ENCODE measurements at places on chromosomes 6 and 20.

DNA sequence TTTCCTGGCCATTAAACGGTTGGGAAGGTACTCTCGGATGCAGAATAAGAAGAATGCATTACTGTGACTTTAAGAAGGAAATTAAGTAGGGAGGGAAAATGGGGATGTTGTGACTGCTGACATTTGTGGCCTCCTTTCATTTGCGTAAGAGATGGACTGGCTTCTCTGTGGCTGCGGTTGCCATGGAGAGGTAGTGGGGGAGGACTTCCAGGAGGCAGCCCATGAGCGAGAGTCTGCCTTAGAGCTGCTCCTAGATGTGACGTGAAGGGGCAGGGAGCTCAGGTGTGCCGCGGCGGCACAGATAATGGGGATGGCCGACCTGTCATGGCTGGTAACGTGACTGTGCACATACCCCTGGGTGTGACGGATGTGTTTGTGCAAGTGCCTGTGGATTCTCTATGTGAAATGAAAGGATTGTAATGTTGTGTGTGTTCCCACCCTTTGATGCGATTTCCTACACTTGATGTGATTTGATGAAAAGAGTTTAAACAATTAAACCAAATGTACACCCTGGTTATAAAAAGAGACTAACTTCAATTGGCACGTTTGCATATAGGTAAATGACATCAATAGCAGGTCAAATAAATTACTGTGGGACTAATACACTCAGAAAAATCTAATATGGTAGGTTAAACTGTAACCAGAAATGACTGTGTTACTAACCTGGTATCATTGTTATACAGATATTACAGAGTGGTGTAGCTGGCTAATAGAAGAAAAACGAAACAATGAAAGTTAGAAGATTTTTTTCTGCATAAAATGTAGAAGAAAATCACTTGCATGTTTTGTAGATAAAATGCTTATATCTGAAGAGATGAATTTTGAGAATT, 48.9 kb downstream of the HIVEP1 start:
- DNase-seq: no peak

GRCh38 chr6:32627831-32628230, 9.4 kb upstream of the HLA-DQA1 start:
- DNase-seq: no peak

DNA sequence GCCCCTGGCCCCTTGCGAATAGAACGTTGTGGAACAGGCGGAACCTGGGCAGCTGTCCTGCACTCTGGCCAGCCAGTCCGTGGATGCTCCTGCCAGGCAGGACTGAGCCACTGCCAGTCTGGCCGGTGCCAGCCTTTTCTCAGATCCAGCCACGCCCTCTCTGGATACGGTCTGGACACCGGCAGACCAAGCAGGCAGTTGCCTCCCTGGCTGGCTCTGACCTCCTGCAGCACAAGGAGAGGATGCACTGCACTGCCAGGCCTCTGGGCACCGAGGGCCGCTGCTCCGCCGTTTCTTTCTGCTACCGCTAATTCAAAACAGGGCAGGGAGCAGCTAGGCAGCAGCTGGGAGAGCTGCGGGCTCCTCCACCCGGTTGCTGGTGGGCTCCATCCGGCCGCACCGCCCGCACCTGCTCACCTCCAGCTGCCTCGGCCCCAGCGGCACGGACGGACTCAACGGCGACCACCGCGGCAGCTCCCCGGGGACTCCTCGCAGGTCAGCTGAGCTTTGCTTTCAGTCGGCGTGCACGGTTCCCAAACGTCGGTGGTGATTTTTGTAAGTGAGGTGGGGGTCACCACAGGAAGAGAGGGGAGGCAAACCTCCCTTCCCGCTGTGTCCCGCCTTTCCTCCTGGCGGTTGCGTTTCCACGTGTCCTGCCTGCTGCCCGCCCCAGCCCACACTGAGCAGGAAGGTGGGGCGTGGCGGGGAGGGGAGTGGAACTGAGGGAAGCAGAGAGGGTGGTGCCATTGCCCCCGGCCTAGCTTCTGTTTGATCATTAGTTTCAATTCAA, 30.3 kb upstream of the AFDN start:
- DNase-seq: no peak

DNA sequence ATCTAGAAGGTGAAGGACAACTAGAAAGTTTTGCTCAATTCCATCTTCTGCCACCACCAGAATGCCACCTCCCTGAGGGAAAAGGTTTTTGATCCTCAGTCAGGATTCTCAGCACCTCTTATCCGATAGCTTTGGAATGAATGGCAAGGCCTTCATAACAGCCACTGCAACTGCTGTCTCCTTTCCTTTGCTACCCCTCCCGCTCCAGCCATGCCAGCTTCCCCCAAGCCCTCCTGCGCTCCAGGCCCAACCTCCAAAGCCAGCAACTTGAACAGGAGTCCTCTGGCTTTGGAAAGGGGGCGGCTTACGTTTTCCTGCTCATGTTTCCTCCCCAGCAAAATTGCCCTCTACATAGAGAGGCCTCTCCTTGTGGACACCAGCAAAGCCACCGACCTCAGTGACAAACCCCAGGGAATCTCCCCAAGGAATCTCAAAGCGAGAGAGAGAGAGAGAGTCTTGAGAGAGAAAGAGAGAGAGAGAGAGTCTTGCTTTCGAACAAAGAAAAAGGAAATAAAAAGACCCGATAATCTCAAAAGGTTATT, 420 bp upstream of the BTN2A1 start:
- no peak for DNase-seq

DNA sequence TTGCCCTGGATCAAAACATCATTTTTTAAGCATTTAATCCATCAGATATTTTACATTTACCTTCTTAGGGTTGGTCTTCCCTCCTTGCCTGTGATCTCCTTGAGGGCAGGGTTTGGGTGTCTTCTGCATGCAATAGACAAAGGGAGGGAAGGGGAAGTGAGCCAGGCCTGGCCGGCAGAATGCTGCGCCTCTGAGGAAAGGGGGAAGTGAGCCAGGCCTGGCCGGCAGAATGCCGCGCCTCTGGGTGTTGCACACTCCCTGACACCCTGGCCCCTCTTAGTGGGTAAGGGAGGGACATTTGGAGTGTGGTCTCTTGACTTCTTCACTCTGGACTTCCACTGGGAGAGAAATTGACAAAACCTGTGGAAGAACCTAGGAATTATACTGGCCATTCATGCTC, 12.4 kb downstream of the PSMF1 start:
- DNase-seq: no peak

DNA sequence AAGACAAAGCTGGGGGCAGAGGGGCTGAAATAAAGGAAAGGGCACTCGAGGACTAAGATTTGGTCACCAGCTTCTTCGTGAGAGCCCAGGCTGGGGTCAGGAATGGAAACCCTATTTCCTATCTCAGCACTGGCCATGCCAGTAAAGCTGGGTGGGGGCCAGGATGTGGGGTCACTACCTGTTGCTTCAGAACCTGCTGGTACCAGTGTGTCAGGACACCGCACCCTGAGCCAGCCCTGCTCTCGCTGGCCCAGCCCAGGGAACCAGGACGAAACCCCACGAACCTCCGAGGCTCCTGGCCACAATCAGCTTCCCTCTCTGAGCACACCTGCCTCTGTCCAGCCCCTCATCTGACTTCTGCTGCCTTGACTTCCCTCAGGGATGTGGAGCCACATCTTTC, 2.1 kb downstream of the CDSN start:
- no peak for DNase-seq

GRCh38 chr6:1868561-1869261, 259.0 kb downstream of the FOXC1 start:
- DNase-seq: no peak

DNA sequence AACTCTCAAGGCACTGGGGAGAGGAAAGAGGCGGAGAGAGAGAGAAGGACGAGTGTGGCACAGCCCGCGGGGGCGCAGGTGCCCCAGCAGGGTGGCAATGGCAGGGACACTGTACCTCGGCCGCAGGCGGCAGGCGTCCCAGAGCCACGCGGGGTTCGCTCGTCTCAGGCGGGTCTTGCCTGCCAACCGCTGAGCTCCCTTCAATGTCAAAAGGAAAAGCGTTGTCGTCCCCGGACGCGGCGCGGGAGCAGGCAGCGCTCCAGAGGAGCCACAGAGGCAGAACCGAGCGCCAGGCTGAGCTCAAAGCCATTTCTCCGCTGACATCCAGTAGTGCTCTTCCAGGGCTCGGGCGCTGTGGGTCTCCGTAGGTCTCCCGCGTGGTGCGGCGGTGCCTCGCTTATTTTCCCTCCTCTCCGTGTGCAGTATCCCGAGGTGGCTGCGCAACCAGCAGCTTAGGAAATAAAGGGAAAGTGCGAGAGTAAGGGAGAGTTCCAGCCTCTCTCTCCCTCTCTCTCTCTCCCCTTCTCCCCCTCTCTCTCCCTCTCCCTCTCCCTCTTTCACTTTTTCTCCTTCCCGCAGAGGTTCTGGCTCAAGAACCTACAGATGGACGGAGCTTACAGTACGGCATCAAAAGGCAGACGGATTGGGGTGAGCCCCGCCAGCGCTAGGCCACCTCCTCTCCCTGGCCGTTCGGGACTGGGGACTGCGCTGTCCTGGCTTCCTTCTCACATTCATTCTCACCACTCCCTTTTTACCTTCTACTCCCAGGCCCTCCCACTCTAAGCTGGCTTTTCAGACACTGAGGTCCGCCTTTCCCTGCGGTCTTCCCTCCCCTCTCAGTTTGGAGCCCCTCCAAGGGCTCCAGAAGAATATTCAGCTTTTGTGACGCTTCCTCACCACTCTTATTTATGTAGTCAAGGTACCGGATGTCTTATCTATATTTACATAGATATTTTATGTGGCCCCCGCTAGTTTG, at the start of gene LAMA4:
Gene LAMA4, minus strand, starts transcription at position 727 of the 976 bp plus-strand sequence. Its CDS starts 417 bp downstream, at position 310.
- DNase-seq: peak; percentile 57

- no peak for DNase-seq
These were observed 30.2 kb downstream of the RAB22A start for GRCh38 chr20:58339741-58340140.

GRCh38 chr20:651713-652614, 1.0 kb downstream of the SRXN1 start:
- DNase-seq: no peak

GRCh38 chr20:57040924-57041323, 225.5 kb downstream of the BMP7 start:
- DNase-seq: no peak

- DNase-seq: no peak
These were observed 466.1 kb downstream of the BTBD3 start for GRCh38 chr20:12383821-12384220.

- peak; percentile 66 for DNase-seq
These were observed 796 bp downstream of the SENP6 start for GRCh38 chr6:75602246-75603105.

GRCh38 chr6:45707176-45707575, 308.5 kb downstream of the CLIC5 start:
- no peak for DNase-seq

DNA sequence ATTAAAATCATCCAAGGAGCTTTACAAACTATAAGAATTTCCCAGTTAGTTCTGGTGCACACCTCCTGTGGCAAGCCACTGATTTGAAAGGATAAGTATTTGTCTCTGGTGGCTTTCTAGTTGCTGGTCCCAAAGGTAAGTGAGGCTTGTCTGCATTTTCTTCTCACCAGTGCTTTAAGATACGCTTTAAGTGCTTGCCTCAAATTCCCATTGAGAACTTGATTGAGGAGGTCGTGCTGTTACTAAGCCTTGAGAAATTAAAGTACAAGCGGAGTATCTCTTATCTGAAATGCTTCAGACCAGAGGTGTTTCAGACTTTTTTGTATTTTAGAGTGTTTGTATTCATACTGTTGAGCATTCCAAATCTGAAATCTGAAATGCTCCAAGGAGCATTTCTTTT, 29.9 kb upstream of the MYO6 start:
- DNase-seq: no peak

- DNase-seq: no peak
These were observed 87.1 kb upstream of the NT5E start for GRCh38 chr6:85362652-85363310.

DNA sequence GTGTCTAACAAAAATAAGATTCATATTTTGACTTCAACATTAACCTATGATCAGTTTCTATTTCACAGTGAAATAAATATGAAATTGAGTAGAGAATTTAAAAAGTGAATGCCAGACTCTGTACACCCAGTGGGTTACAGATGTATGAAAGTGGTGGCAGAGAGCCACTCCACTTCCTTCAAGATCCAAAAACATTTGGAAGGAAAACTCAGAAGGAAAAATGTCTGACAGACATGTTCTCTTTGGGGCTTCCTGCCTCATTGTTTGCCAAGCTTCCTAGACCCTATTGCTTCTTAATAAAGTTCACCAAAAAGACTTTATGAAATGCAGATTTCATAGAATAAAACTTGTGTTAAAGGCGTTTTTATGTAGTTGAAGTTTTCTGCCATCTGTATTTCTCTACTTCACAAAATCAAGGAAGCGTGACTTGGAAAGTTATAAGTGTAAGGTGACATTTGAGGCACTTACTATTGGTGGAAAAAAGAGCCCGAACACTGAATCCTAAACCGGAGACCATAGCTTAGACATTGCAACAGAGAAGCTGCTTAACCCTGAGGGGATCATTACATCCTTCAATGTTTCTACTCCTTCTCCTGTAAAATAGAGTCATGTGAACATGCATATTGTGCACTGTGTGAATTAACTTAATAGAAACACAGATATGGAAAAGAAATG, 12.8 kb downstream of the HMGCLL1 start:
- no peak for DNase-seq

DNA sequence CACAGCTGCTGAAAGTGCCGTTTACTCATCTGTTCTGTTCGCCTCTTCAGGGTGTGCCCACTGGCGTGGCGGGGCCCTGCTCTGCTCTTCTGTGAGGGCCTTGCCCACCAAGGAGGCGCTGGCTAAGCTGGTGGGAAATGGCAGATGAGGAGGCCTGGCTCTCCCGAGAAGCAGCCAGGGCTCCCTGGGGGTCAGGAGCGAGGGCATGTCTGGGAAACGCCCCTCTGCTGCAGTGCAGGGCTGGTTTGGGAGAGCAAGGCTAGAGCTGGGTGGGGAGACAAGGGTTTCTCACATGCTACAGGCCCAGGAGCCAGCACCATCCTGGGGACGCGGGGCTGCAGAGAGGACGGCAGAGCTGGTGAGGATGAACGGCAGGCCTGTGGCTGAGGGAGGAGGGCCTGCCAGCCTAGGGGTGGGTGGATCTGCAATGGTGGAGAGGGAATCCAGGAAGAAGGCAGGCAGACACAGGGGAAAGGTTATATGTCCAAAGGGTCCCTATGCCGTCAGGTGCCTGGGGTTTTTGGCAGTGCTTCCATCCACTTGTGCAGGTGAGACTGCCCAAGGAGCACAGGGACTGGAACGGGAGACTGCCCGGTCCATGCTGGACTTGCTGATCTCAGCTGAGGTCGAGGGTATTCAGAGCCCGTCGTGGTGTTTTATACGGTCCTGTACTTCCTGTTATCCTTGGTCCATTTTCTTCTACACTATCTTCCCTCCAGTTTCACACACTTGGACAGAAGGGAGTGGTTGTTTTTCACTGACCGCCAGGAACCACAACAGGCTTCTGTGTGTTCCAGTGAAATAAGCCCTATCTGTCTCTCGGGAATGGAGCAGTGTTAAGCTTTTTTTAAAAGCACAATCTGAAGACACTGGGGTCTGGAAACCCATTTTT, 119.2 kb downstream of the SYCP2 start:
- no peak for DNase-seq
